ENCODE measurements at places on chromosomes 2 and 18. TPM values are rescaled to one million over a fixed set of nuclear protein-coding genes. Genes with fewer than 3 reads are reported as not detected.
A peak's percentile ranks its signal among the peaks of the same experiment; 100 is the strongest.

GRCh38 chr2:161710131-161710915 is 86.1 kb downstream of the SLC4A10 start:
- DNase-seq = no peak

DNA sequence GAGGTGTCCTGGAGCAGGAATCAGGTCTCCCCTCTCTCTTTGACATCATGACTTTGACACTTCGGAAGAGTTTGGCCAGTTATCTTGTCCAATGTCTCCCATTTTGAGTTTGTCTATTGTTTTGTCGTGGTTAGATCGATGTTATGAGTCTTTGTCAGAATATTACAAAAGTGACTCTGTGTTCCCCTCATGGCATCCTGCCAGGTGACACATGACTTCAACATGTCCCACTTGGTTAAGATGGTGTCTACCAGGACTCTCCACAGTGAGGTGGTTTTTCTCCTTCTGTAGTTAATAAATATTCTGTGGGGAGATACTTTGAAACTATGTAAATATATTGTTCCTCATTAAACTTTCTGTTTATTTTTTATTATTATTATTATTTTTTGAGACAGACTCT is 76.6 kb upstream of the BZW1 start:
- peak; percentile 44 for DNase-seq

Gene ASXL3
- not detected for total RNA-seq

DNA sequence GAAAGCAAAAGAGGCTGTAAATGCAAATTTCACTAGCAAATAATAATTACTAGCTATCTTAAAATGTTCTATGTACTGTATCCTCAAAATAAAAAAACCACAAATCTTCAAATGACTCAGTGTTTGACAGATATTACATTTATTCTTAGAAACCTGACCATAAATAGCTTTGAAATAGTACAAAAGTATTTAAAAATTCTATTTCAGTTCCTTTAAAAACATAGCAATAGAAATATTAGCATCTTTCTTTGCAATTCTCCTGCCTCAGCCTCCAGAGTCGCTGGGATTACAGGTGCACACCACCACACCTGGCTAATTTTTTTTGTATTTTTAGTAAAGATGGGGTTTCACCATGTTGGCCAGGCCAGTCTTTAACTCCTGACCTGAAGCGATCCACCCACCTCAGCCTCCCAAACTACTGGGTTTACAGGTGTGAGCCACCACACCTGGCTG is 50.6 kb downstream of the MSH6 start:
- no peak for DNase-seq

GRCh38 chr2:65300134-65300760 is 72.6 kb downstream of the ACTR2 start:
- no peak for DNase-seq

All from SK-MEL-5 (cell line).